ENCODE measurements at places on chromosomes 6 and 20.

GRCh38 chr6:156191895-156192294 lies 585.3 kb upstream of the ARID1B start:
- no peak for DNase-seq

DNA sequence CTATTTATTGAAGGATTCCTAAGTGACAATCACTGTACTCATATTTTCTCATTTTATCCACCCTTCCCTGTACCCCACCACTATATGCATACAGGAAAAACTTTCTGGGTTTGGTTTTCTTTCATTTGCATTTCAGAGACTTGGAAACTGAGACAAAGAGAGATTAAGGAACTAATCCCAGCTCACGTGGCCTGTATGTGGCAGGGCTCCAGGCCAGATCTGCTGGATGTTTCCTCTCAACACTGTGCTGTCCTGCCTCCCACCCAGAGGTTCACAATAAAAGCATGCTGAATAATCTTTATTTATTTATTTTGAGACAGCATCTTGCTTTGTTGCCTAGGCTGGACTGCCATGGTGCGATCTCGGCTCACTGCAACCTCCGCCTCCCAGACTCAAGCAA lies 50.2 kb downstream of the CEP162 start:
- DNase-seq = no peak

DNA sequence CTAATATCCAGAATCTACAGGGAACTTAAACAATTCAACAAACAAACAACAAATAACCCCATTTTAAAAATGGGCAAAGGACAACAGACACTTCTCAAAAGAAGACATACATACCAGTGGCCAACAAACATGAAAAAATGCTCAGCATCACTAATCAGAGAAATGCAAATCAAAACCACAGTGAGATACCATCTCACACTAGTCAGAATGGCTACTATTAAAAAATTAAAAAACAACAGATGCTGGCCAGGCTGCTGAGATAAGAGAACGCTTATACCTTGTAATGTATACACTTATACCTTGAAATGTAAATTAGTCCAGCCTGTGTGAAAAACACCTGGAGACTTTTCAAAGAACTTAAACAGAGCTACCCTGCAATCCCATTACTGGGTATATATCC lies 166.8 kb downstream of the IBTK start:
- DNase-seq = no peak

GRCh38 chr6:156801712-156802111 lies 24.5 kb downstream of the ARID1B start:
- DNase-seq = no peak

GRCh38 chr20:34538671-34539123 lies 19.8 kb upstream of the MAP1LC3A start:
- DNase-seq = no peak

DNA sequence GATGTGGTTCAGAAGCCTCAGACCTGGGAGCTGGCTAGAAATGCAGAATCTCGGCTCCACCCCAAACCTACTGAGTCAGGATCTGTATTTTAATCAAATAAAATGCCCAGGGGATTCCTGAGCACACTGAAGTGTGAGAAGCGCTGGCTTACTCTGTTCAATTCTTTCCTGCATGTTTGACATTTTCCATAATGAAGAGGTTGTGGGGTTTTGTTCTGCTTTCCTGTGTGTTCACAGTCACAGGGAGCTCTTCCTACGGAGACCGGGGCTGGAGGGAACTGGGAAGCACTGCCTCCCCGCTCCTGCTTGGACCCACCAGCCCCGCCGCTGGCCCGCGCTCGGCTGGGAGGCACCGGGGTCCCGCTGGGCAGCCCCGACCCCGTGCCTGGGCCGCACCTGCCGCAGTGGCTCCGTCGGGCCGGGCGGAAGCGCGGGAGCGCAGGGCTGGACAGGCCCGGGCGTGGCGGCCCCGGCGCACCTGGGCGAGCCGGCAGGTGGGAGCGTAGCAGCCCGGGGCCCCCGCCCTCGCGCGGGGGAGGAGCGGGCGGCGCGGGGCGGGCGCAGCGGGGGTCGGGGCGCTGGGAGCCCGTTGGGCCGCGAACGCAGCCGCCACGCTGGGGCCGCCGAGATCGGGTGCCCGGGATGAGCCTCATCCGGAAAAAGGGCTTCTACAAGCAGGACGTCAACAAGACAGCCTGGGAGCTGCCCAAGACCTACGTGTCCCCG lies at the start of gene MAPK13:
Gene MAPK13 (plus strand): TSS at position 573 of the 726 bp plus-strand sequence. CDS start 70 bp downstream, at position 643.
- DNase-seq = no peak

Data from Jurkat, Clone E6-1 (cell line).